ENCODE measurements at places on chromosomes 4 and X. TPM values are rescaled to one million over a fixed set of nuclear protein-coding genes. Genes with fewer than 3 reads are reported as not detected.

Gene DIPK2B
- 9.6 TPM for polyA plus RNA-seq

Gene EXOC1L
- not detected for polyA plus RNA-seq

Gene ARHGAP6
- 16.6 TPM for polyA plus RNA-seq

DNA sequence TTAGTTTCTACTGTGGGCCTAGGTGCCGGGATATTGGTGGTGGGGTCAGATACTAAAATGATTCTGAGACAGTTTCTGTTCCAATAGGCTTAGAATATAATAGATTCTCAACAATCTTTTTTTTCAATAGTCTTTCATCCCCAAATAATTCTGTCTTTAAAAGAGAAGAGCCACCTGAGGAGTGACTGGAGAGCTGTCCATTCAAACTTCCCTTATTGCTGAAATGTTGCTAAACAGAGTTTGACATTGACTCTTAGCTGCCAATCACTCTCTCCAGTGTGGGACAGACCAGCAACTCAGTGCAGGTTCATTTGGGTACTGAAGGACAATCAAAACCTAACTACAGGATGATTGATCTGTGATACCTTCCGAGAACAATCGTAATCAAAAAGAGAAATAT lies 12.4 kb upstream of the ADH7 start:
- no peak for DNase-seq

DNA sequence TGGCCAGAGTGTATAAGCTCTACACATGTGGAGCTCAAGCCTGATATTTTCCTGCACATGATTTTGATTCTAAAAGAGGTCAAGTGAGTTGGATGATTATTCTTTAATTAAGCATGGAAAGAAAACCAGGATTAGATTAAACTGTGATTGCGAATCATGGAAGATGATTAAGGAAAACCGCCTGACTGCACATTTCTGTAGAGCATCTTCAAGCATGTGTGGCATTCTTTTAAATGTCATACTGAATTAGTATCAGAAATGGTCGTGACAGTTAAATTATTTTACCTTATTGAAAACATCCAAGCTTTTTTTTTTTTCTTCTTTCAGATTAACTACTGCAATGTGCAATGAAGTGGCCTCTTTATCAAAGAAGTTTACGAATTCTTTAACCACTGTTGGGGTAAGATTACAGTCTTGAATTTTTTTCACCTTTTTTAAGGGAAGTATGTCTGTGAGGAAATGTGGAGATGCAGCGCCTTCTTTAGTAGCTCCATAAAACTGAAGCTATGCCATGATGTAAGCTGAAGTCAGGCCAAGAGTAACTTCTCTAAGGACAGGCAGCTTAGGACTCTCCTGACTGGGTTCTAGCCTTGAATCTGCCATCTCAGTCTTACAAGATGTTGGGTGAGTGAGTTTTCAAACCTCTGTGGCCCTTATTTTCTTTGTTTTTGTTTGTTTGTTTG lies 67.9 kb downstream of the FAM114A1 start:
- DNase-seq = no peak

Data from renal pelvis (tissue), 12 donors.